ENCODE measurements at places on chromosomes 11 and 22. TPM values are rescaled to one million over a fixed set of nuclear protein-coding genes. Genes with fewer than 3 reads are reported as not detected.

The UPK2 gene
- total RNA-seq = 0.24 TPM

The C11orf87 gene
- 0.11 TPM for total RNA-seq

The MRGPRE gene
- not detected for total RNA-seq

The CRYAB gene
- total RNA-seq = not detected

The NAALAD2 gene
- 1.8 TPM for total RNA-seq

GRCh38 chr22:23397008-23397612 lies 183.0 kb downstream of the IGLL1 start:
- H3K4me3 ChIP-seq = no peak overlapping the region
- no peak overlapping the region for H3K27ac ChIP-seq
- H3K27me3 ChIP-seq = no peaks in the 10 kb centered on the region
- H3K4me1 ChIP-seq = no peaks in the 10 kb centered on the region

DNA sequence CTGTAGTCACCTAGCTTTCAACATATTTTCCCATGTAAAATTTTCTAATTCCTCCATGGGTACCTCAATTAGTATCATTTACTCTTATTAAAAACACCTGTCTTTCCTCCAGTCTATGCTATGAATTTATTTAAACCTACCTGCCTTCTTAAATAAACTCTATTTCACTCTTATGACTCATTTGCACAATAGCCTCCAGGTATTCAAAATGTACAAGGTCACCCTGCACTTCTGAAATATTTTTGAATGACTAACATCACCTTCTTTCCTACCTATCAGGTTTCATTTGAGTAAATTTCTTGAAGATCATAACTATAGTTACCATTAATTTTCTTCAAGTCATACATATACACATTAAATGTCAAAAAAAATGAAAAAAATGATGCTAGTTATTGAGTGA lies 939.7 kb downstream of the DLG2 start:
- H3K4me3 ChIP-seq = no peak overlapping the region
- DNase-seq = no peak
- H3K27ac ChIP-seq = no peak overlapping the region
- no peaks in the 10 kb centered on the region for H3K4me1 ChIP-seq
- H3K36me3 ChIP-seq = no peaks in the 10 kb centered on the region
- H3K27me3 ChIP-seq = no peaks in the 10 kb centered on the region
